AG04449 (cell line): ENCODE measurements at places on chromosomes 12 and 14.

- DNase-seq: no peak
Observed at GRCh38 chr12:131491916-131492490, 218.9 kb upstream of the SFSWAP start.

- DNase-seq: no peak
Observed at GRCh38 chr14:65106736-65107135, 4.4 kb upstream of the MAX start.

- DNase-seq: no peak
Observed at GRCh38 chr14:105253329-105253682, 5.0 kb downstream of the BTBD6 start.

DNA sequence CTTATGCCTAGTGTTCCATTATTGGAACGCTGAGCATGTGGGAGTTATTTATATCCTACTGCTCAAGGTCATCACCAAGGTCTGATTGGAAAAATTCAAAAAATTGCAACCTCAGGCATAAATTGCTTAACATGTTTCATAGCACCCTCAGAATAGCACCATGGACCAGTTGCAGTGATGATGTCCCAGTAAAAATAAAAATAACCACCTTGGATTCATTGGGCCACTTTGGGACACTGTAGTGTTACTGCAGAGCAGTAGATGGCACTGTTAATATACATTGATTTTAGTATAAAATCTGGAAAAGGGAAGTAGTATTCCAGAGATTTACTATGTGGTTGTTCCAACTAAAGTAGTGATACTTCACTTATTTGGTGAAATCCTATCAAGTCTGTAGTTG, 31.0 kb upstream of the PTCSC3 start:
- no peak for DNase-seq

- DNase-seq: no peak
Observed at GRCh38 chr12:79706676-79707075, 15.9 kb upstream of the PAWR start.

GRCh38 chr14:104090071-104090748, 4.7 kb downstream of the ASPG start:
- DNase-seq: no peak

- DNase-seq: no peak
Observed at GRCh38 chr14:71240171-71240570, 332.9 kb downstream of the PCNX1 start.

DNA sequence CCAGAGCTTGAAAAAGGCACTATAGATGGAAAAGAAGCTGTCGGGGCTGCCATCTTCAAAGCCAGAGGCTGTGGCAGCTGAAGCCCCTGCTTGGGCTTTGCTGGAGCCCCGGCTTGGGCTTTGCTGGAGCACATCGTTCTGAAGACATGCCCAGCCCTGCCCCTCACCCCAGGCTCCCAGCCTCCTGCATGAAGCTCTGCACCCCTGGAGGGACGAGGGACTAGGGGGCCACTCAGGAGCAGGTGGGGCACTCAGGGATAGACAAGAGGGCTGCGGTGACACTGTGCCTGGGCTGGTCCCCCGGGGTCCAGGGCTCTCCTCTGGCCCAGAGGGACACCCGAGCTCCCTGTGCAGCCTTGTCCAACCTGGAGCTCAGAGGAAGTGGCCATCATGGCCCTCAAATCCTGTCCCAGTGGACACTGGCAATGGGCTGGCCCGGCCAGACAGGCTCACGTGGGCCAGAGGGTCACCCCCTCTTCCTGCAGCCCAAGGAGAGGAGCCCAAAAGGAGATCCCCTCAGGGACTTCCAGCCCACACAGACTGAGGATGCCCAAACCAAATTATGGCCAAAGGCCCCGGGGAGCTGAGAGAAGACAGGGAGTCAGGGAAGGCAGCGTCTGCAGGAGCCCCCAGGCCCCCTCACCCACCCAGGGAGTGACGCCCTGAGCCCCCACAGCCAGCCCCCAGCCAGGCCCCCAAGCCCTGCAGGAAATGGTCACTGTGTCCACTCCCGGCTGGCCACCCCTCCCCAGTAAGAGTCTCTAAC, 23.1 kb upstream of the C14orf180 start:
- DNase-seq: no peak

GRCh38 chr12:45130881-45131281, 80.0 kb upstream of the DBX2 start:
- DNase-seq: peak; percentile 9

DNA sequence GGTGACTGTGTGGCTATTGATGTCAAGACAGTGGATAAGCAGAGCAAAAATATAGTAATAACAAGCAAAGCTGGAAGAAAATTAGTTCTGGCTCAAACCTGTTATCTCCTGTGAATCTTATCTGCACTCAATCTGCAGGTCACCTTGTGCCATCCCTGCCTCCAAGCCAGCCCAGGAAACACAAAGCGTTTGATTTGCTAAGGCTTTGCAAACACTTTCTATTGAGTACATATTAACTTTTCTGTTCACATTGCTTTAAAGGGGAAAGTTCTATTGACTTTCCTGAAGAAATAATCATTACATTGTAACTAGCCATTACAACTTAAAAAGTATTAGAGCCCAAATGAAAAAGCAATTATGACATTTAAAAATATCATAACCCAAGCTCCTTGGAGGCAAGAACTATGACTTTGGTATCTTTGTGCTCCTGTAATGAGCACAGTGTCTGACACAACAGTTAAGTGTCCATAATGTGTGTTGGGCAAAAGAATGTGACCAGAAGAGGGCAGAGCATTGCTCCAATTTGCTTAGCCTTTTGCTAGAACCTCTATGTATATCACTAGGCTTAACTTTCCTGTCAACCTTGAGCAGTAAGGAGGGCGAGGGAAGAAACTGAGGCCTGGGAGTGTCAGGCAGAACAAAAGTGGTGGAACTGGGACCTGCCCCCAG, 24.7 kb downstream of the SERPINA3 start:
- DNase-seq: no peak

DNA sequence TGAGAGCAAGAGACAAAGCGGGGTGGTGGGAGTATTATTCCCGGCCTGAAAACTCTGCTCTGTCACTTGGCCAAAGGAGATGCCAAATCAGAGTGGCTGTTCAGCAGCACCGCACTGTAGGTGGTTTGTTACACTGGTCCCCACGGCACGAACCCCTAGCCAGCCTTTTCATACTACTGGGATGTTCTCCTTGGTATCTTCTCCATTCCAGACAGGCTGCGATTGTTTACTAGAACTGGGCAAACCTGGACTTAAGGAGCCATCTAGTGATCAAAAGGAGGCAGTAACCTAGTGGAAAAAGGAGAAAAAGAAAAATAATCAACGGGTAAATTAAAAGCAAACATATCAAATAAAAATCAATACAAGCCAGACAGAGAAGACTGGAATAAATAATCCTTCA, 58.9 kb upstream of the TMTC2 start:
- no peak for DNase-seq

GRCh38 chr14:92121207-92121669, 268 bp downstream of the NDUFB1 start:
- no peak for DNase-seq

- DNase-seq: peak; percentile 75
Observed at GRCh38 chr12:31749024-31749704, 20.3 kb upstream of the AMN1 start.

DNA sequence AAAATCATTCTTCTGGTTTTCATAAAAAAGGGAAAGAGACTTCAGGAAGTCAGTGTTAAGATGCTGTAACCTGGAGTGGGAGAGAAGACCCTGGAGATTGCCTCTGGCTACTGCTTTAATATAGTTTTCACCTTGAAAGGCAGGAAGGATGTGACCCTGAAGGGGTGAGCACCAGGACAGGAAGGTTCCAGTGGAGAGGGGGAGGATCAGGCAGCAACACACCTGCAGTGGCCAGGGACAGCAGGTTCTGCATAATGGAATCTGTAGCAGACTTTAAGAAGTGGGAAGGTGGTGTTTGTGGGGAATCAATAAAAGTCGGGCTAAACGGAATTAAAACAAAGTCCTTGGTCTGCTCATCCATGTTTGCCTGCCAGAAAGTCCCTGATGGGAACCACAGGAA, 6.3 kb upstream of the HEATR5A start:
- no peak for DNase-seq

DNA sequence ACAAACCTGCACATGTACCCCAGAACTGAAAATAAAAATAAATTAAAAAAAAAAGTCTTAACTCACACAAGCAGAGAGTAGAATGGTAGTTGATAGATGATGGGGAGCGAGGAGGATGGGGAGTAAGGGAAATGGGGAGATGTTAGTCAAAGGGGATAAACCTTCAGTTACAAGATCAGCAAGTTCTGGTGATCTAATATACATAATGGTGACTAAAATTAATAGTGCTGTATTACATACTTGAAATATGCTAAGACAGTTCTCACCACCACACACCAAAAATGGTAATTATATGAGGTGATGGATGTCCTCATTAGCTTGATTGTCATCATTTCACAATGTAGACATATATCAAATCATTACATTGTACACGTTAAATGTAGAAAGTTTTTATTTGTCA, 3.2 kb upstream of the C12orf42 start:
- no peak for DNase-seq

DNA sequence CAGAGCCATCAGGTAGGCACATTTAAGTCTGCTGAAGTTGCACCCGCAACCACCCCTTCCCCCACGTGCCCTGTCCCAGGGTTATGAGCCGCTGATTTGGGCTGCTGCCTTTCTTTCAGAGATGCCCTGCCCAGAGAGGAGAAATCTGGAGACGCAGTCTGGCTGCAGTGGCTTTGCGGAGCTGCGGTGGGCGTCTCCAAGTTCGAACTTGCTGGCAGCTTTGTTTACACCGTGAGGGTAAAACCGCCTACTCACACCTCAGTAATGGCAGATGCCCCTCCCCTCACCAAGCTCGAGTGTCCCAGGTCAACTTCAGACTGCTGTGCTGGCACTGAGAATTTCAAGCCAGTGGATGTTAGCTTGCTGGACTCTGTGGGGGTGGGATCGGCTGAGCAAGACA, 14.7 kb downstream of the PTCSC3 start:
- no peak for DNase-seq

GRCh38 chr14:81385886-81386285, 14.2 kb downstream of the STON2 start:
- no peak for DNase-seq

DNA sequence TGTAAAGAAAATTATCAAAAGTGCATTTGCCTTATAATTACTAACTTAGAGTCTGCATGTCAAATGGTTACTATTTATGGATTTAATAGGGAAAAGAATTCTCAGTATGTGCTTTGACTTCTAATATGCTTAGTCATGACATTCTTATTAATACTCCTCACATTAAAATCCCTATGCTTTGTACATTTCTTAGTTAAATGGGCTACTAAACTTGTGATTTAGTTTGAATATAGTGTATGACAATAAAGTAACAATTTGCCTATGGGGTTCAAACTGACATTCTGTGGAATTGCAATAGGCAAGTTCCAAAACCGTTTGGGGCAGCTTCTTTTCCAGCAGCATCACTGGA, 361.9 kb upstream of the TMTC1 start:
- no peak for DNase-seq

DNA sequence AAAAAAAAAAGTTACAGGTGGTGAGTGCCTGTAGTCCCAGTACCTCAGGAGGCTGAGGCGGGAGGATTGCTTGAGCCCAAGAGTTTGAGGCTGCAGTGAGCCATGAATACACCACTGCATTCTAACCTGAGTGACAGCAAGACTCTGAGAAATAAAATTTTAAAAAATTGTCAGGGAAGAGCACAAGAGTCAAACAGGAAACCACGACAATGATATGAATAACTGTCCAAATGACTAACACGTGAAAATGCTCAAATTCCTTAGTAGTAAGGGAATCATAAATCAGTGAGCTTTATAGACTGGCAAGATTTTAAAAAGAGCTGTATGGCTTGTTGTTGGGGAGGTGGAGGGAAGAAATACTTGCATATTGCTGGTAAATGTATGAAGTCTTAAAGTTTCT, 12.9 kb upstream of the ASPG start:
- DNase-seq: no peak

DNA sequence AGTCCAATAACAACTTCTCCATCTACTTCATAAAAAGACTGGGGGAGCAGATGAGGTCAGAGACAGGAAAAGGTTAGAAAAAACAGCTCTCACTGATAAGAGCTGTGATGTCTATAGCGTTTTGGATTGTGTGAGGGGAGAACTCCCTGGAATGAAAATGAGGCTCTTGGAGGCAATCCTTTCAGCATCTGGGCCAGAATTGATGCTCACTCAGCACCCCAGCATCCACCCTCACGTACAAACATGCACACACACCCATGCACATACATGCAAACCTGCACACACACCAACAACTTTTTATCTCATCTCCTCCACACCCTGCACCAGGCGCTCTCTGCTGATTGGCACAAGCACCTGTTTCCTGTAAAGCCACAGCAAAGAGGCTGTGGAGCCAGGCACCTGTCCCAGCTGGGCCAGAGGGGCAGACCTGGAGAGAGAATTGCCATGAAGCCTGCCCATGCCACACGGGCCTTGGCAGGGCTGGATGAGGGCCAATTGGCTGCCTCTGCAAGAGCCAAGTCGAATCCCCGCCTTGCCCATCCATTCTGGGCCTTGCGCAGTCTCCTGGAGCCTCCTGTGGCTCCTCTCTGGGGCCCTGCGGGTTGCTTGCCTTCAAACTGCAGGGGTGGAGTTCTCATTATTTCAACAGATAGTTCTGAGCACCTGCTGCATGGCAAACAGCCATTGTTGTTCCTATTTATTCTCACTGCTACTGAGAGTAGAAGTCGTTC, 53.1 kb downstream of the SYNE3 start:
- DNase-seq: no peak

GRCh38 chr12:48447755-48448154, 24.6 kb upstream of the ANP32D start:
- DNase-seq: no peak

DNA sequence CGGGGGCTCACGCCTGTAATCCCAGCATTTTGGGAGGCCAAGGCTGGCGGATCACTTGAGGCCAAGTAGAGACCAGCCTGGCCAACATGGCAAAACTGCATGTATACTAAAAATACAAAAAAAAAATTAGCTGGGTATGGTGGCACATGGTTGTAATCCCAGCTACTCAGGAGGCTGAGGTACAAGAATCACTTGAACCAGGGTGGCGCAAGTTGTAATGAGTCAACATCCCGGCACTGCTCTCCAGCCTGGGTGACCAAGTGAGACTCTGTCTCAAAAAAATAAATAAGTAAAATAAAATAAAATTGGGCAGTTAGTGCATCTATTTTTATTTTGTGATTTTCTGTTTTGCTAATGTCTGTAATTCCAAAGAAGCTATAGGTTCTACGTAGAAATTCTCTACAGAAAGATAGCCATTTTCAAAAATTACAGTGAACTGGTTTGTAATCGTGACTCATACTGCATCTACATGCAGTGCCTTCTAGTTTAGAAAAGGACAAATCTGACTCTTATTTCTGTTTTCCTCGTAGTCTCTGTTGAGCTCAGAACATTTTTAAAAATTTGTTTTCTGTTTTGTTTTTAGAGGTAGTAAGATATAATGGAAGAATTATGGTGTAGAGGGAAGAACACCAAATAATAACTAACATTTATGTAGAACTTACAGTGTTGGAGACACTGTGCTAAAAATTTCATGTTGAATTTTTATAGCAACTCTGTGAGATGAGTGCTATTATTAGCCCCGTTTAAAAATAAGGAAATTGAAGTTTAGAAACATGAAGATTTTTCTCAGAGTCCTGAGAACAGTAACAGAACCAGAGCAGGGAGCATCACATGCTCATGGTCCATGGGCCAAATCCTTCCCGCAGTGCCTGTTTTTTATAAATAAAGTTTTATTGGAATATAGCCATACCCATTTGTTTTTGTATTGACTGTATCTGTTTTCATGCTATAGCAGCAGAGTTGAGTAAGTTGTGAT, 201.2 kb downstream of the SYNE2 start:
- DNase-seq: no peak

- no peak for DNase-seq
Observed at GRCh38 chr14:52299692-52300278, 14.3 kb upstream of the PTGER2 start.
